ENCODE measurements at places on chromosomes 12 and 14.

GRCh38 chr14:101927859-101928258, 36.5 kb upstream of the DYNC1H1 start:
- DNase-seq, result no peak

GRCh38 chr14:54132496-54132895, 175.9 kb upstream of the BMP4 start:
- DNase-seq, result no peak

DNA sequence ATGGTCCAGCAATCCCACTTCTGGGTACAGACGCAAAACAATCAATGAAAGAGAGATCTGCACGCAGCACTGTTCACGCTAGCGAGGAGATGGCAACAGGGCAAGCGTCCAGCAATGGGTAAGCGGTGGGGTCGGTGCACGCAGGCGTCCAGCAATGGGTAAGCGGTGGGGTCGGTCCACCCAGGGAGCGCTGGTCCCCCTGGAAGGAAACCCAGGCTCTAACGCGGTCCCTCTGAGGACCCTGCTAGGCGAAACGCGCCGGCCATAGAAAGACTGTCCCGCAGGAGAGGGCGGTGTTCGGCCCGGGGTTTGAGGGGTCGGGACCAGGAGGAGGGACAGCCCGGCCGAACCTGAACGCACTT, 618 bp upstream of the PGAM5 start:
- no peak for DNase-seq

DNA sequence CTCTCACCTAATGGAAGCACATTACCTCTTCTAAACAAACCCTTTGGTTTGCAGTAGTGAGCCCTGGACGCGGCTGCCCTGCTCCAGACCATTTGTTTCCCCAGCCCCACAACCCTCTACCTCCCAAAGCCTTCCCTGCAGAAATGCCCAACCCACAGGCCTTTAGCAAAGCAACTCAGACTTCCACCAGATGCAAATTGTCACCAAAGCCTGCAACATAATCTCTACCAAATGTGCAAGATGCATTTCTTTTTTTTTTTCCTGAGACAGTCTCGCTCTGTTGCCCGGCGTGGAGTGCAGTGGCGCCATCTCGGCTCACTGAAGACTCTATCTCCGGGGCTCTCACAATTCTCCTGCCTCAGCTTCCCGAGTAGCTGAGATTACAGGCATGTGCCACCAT, 56.2 kb downstream of the VWF start:
- no peak for DNase-seq

DNA sequence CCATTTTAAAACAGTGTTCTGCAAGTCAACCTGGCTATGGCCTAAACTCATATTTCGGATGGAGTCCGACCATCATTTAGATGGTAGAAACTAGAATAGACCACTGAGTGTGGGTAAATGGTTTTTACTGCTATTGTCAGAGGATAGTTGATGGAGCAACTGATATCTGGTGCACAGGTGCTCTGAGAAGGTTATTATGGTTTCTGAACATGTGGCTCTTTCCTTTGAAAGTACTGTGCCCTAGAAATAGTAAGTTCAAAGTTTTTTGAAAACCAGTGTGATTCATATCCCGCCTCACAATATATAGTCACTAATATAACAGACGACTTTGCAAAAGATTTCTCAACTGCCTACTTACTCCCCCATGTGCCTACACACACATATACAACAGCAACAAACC, 64.4 kb upstream of the BTG1 start:
- no peak for DNase-seq

DNA sequence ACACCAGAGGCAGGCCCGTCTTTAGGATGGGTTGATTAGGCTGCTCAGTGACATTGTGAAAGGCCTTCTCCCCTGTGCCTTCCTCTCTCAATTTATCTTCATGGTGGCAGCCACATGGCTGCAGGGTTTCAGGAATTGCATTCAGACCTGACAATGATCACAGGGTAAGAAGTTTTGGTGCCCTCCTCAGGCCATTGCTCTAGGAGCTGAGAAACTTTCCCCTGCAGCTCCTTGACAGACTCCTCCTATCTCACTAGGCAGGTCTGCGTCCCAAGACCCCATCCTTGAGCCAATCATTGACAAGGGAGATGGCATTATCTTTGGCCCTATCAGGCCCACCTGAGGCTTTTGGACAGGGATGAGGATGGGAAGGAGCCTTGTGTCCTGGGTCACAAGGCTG, 57.4 kb upstream of the ANO4 start:
- DNase-seq, result no peak

- no peak for DNase-seq
These were observed 100.9 kb downstream of the EPS8 start for GRCh38 chr12:15688202-15688736.

- no peak for DNase-seq
These were observed 22.2 kb upstream of the TRPV4 start for GRCh38 chr12:109855377-109855776.

GRCh38 chr14:52833891-52834290, 42.5 kb upstream of the GNPNAT1 start:
- DNase-seq, result no peak

DNA sequence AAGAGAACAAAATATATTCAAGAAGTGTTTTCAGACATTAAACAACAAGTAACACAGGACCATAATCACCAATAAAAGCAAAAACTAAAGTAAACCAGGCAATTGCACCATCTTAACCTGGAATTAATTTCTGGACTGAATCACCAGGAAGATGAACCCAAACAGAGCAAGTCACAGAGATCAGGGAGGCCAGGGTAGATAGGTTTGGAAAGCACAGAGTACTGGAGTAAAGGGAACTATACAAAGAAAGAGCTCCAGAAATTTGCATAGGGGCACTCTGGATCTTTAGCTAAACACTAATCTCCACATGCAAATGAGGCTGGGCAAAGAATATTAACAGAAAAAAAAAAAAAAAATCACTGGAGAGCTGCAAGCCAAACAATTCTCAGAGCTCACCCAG, 84.7 kb downstream of the NUAK1 start:
- no peak for DNase-seq

DNA sequence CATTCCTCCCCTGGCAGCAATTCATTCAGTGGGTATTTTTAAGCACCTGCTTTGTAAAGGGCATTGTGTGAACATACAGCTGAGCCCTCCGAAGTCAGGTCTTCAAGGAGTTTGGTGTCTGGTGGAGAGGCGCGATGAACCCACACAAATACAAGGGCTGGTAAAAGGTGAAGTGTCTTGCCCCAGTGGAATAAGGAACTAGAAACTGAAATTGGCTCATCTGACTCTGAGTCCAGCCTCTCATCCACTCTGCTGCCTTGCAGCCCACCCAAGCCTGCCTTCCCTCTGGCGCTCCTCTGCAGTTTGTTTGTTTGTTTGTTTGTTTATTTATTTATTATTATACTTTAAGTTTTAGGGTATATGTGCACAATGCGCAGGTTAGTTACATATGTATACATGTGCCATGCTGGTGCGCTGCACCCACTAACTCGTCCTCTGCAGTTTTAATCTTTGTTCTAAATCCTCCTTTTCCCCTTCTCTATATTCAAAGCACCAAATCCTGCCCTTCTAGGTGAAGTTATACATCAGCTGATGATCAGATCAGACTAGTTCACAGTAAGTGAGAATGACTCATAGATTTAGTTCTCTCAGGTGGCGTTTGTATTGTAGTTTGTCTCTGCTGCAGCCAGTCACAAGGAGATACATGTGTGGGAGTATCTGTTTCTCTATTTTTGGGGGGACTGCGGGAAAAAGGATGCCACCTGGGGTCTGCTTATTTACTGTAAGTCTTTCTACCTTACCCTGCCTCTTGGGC, 394.5 kb downstream of the APAF1 start:
- no peak for DNase-seq

- DNase-seq, result no peak
These were observed 145.8 kb downstream of the KIF26A start for GRCh38 chr14:104284107-104284592.

DNA sequence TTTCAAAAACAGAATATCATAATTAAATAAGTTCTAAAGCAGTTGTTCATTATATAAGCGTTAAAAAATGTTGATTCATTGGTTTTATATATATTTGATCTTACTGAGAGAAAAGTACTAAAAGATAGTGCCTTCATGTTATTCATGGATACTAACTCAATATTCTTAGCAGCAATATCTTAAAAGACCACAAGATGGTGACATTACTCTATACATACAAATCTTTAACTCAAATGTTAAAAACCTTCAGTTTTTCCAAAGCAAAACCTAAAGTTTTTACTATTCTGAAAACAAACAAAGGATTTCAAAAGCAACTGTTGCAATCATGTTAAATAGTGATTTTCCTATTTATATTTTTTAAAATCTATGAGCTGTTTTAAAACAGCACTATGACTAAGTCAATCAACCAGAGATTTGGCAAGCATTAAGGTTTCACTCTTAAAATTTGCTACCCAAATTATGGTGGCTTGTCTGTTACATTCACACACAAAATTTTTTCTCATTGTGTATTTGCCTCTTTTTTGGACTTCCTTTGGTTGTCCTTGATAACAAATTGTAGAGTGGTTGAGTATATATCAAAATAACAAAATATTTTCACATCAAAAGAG, 50.1 kb upstream of the RERGL start:
- no peak for DNase-seq

DNA sequence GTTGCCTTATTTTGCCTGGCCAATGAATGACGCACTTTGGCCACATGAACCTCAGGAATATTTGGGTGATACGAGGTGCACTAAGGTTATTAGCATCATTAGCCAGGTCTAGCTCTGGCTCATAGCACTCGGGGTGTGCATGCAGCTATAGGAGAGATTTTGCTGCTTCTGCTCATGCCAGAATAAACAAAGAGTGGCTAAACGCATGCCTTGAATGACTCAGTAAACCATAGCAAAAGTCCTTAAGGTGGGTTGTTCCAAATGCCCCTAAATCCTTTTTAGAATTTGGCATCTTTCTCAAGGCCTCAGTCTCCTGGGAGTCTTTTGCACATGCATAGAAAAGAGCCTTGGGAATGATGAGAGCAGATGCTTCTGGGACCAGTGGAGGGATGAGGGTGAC, 343.7 kb upstream of the FKBP4 start:
- no peak for DNase-seq

- DNase-seq, result no peak
These were observed 72.9 kb upstream of the FRMD6 start for GRCh38 chr14:51578853-51579252.

GRCh38 chr12:48739618-48740269, 23.2 kb upstream of the CCNT1 start:
- no peak for DNase-seq

- DNase-seq, result no peak
These were observed 854.0 kb upstream of the SEL1L start for GRCh38 chr14:82387699-82388098.

GRCh38 chr12:53695152-53696145, 19.6 kb upstream of the ATP5MC2 start:
- DNase-seq, result no peak

DNA sequence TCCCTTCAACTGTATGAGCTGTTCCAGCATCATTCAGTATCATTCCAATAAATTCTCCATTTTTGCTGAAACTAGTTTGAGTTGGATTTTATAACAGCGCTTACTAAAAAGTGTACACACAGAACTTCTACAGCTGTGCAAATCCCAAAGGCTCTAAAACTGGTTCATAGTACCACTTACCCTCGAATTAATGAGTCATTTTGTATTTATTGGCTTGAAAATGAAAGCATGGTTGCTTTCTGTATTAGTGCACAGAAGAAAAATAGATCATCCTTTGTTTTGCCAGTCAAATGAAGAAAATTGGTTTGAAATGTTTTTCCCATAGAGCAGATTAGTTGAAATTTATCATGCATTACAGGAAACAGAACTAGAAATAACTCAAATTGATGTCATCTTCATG, 268.3 kb upstream of the CPNE8 start:
- no peak for DNase-seq
